Substantia nigra (tissue), 51 donors: ENCODE measurements at places on chromosomes 12 and 14.

GRCh38 chr12:22287776-22288621 is 46.5 kb downstream of the ST8SIA1 start:
- no peak for DNase-seq

GRCh38 chr14:104556256-104557021 is 23.1 kb upstream of the C14orf180 start:
- DNase-seq = no peak

DNA sequence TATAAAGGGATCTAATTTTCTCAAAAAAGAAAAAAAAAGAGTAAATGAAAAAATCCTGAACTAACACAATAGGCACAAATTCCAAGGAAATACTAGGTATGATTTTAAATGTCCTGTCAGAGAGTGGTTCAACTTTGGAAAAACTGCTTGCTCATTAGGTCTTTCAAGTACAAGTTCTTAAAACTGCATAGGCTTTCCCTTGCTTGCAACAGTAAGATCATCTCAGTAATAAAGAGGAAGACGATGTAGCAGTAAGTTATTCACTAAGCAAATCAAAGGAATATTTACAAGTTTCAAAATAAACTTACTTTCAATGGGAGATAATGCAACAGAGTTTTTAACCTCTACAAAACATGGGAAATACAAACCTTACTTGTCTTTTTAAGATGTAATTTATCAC is 21.6 kb downstream of the CORO1C start:
- no peak for DNase-seq

- no peak for DNase-seq
These were observed 9.8 kb upstream of the DENND5B start for GRCh38 chr12:31600750-31601149.

DNA sequence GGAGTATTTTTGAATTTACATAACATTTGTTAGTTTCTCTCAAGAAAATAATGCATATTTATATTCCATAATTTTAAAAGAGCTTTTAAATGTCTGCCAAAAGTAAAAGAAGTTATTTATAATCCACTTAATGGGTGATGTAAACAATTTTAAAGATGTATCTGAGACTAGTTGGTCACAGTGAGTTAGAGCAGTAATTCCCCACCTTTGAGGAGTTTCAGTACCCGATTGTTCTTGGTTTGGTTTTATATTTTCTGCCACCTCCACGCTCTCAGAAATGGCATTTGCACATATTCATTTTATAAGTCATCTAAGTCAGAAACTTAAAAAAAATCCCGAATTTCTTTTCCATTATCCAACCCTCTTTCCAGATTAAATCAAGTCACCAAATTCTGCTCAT is 153.2 kb downstream of the SLC35F4 start:
- DNase-seq = no peak

DNA sequence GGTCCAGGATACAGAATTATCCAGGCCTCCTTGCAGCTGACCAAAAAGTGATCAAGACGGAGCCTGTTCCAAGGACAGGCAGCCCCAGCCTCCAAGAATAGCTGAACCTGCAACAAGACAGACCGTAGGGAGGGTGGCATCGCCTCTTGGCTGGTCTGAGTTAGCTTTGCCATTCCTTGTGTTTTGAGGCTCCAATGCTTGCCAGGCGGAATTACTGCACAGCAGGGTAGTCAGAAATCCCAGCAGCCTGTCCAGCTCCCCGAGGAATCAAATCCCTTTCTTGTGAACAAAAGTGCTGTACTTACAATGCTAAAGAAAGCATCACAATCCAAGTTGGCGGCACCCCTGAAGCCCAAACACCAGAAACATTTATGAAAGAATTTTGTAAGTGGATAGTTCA is 246.9 kb downstream of the TMEM132C start:
- no peak for DNase-seq

DNA sequence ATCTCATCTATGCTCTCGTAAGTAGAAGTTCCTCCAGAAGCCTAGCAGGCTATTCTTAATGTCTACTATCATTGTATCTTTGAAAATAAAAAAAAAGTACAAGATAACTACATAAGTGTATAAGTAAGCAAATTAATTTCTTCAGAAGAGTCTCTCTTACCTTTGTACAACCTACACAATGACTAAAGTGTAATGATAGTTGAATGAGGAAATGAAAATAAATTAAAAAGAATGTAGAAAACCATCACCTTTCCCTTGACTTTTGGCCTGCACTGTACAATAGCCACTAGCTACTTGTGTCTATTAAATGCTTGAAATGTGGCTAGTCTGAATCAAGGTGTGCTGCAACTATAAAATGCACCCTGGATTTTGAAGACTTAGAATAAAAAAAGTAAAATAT is 229.9 kb upstream of the FOXN3 start:
- DNase-seq = no peak

- no peak for DNase-seq
These were observed 786 bp upstream of the PFKM start for GRCh38 chr12:48118284-48118871.

- DNase-seq = no peak
These were observed 2.0 kb downstream of the ERP27 start for GRCh38 chr12:14936224-14936861.

- DNase-seq = no peak
These were observed 24.6 kb downstream of the LIN7A start for GRCh38 chr12:80912901-80913770.

GRCh38 chr12:108146035-108146893 is 17.2 kb downstream of the WSCD2 start:
- no peak for DNase-seq

GRCh38 chr14:56903304-56903969 is 93.2 kb upstream of the OTX2 start:
- no peak for DNase-seq

DNA sequence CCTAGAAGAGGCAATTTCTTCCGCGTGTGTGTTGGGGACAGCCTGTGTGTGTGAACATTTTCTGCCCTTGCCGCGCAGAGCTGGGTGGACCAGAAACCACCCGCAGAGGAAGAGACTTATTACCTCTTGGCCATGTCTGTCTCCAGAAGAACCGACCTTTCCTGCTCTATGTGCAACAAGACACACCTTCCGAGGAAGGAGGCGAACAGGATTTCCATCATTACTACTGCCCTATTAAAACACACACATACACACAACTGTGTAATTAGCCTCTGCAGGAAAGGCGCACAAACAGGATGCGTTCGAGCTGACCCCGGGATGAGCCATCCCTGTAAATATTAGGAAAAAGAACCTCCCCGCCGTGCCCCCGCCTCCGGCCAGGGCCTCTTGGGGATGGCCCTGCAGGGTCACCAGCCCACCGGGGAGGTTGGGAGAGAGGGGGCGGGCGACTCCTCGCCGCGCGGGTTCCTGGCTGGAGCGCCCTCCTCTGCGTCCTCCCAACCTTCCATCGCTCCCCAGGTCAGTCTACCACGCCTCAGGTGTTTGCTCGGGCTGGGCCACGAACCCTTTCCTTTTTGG is 484 bp upstream of the PRKCH start:
- DNase-seq = no peak

DNA sequence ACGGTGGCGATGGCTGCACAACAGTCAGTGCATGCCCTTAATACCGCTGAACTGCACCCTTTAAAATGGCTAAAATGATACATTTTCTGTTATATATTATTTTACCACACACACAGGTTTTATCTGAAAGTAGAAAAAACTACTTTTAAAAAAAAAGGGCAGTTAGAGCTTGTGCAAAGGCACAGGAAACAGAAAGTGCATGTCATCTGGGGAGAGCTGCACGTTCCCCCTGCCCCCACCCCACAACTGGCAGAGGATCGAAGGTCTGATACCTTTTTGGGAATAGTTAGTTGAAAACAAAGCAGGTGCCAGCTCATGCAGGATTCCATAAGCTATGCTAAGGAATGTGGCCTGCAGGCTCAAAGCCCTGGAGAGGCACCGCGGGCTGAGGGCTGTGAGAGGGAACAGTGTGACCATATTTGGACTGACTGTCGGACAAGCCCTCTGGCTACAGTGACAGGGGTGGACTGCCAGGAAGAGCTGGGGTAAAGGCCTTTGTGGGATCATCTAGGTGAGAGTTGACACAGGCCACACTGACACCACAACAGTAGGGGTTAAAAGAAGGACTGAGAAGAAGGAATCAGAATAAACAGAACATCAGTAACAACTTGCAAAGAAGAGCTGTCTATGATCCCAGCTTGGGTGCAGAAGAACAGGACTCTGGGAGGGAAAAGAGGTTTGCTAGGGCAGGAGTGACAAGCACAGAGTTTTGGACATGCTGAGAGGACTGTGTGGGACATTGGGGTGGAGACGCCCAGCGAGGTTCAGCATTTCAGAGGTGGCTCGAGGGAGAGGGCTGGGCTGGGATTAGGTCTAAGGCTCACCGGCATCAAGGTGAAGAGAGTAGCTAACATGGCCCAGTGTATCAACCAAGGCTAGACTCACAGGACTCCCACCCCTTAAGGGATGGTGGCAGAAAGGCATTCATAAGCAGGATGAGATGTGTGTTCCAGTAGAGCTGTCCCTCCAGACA is 54.6 kb downstream of the ACTN1 start:
- DNase-seq = no peak

GRCh38 chr14:72594099-72594901 is 299.6 kb downstream of the DPF3 start:
- no peak for DNase-seq

- no peak for DNase-seq
These were observed 438.8 kb upstream of the USP15 start for GRCh38 chr12:61821381-61821780.

DNA sequence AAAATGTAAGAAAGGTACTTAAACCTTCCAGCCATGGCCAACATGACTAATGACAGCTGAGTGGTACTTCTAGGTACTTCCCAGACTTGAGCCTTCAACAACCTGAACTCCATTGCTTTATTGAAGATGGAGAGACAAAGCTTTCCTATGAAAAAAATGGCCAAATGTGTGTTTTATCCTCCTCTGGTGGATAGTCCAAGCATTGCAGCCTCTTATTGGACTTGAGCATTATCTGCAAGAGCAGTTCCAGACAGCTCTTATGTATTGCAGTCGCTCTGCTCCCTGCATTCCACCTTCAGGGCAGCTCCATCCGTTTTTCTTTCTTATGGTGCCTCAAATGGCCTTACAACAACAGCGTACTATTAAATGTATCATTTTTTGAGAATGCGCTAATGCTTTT is 588.2 kb downstream of the NRXN3 start:
- no peak for DNase-seq

DNA sequence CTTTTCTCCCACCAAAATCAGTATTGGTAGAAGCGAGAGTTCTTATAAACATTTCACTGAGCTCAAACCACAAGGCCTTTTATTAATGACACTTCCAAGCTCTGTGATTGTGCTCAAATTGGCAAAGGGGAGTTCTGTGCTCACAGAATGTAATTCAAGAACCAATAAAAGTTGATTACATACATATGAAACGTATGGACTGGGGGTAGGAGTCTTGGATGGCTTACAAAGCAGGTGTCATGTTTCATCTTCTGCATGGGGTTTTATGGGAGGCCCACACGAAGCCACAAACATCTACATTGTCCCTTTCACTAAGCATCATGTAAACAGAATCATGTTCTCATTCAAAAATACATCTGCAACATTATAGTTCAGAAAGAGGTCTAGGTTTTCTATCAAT is 828.3 kb downstream of the VRK1 start:
- DNase-seq = no peak

GRCh38 chr14:104843442-104844305 is 21.4 kb upstream of the CEP170B start:
- no peak for DNase-seq

DNA sequence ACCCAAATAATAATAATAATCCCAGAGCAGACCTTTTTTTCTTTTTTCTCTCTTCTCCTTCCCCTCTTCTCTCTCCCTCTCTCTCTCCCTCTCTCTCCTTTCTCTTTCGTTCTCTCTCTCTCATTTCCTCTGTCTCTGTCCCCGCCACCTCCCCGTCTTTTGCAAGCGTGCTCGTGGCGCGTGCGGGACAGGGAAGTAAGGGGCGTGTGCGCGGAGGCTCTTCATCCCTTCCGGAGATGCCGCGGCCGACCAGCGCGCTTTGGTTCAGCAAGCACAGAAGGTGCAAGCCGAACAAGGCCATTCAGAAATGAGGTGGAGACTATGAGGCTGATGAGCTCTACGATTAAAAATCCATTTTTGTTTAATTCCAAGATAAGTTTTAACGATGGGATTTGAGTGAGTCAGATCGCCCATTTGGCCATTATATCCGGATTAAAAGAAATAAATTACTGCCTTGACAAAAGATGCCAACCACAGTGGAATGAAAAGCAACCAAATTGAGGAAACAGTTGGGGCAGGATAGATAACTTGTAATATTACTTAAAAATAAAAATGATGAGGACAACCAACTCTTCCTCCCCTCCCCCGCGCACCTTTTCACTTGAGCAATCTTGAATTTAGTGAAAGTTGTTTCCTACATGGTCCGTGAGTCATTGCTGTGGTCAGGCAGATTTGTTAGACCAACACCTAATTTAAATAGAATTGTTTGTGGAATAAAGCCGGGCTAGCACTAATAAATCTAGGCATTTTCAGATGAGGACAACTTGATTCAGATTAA is 1.2 kb upstream of the AMIGO2 start:
- no peak for DNase-seq

GRCh38 chr12:67068761-67069450 is 200.3 kb upstream of the CAND1 start:
- no peak for DNase-seq

GRCh38 chr14:53500191-53500590 is 347.1 kb upstream of the DDHD1 start:
- DNase-seq = no peak

- no peak for DNase-seq
These were observed 36.3 kb downstream of the SNRNP35 start for GRCh38 chr12:123494124-123494851.

DNA sequence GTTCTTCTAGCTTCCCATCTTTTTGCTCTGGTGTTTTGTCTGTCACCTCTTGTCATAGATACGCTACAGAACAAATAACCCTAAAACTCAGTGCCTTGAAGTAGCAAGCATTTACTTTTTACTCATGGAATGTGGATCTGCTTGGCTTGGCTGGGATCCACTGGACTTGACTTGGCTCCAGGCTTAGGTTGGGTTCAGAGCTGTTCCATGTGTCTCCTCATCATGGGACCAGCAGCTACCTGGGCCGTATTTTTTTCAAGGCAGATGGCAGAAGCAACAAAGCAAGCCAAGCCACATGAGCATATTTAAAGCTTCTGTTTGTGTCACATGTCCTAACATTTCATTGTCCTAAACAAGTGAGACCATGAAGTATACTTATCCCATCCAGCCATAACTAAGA is 48.7 kb upstream of the ATF1 start:
- no peak for DNase-seq

GRCh38 chr12:103728323-103728722 is 112.7 kb downstream of the NT5DC3 start:
- DNase-seq = no peak

DNA sequence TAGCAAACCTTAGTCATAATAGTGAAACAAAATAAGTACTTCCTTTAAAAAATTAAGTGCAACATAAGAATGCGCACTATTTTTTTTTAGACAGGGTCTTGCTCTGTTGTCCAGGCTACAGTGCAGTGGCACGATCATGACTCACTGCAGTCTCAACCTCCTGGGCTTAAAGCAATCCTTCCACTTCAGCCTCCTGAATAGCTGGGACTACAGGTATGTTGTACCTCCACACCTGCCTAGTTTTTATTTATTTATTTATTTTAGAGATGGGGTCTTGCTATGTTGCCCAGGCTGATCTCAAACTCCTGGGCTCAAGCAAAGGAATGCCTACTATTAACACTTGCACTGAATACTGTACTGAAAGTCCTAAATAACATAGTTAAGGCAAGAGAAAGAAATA is 93.8 kb downstream of the NUMB start:
- DNase-seq = no peak

- no peak for DNase-seq
These were observed 29.8 kb upstream of the STRAP start for GRCh38 chr12:15852383-15852782.

GRCh38 chr12:6796576-6796975 is 7.2 kb downstream of the CD4 start:
- DNase-seq = no peak
